Right hindlimb (tissue), 1 donor: ENCODE measurements at places on chromosomes 7 and 10.

DNA sequence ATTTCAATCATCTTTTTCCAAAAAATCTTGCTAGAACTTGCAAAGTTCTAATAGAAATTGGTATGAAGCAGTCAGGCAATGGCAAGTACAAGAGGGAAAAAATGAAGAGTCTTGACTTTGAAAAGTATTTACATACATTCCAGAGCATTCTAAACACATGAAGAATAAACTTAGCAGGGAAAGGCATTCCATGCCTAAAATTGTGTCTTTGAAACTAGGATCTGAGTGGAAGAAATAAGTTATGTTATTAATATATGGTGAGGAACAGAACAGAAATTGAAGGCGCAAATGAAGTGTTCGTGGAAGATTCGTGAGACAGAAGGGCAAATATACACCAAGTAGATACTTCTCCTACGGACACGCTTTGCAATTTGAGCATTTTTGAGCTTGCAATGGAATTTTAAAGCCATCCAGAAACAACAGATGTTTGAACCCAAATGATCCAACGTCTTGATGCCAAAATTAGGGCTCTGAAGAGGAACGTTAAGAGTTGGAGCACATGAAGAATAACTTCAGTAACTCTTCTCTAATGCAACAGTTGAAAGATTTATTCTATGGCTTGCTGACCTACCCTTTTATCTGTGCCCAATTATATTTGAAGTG, 40.6 kb upstream of the SEPTIN7 start:
- no peak for DNase-seq

- DNase-seq, result no peak
These were observed 88.3 kb downstream of the FAM107B start for GRCh38 chr10:14686356-14686755.

GRCh38 chr7:5634107-5634950, 147.1 kb downstream of the RNF216 start:
- peak; percentile 94 for DNase-seq

DNA sequence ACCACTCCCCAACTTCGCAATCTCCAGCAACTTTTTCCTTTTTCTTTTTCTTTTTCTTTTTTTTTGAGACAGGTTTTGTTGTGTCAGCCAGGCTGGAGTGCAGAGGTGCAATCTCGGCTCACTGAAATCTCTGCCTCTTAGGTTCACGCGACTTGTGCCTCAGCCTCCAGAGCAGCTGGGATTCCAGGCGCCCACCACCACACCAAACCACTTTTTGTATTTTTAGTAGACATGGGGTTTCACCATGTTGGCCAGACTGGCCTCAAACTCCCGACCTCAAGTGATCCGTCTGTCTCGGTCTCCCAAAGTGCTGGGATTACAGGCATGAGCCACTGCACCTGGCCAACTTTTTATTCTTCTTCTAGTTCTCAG, 55.0 kb downstream of the KIAA1549 start:
- DNase-seq, result no peak

DNA sequence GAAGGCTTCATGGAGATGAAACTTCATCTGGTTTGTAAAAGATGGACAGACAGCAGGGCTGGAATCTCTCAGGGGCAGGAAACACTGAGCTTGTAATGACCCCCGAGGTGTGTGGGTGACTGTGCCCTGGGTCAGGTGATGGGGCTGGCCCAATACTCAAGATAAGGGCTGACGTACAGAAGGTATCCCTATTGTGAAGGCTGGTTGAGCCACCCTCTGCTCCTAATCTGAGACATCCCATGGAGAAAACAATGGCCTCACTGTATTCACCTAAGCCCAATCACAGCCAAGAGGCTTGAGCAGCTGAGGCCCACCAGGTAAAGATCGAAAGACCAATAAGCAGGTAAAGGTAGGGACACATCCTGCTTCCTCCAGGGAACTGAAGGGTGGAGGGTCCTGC, 34.8 kb upstream of the NUB1 start:
- no peak for DNase-seq

GRCh38 chr10:132576671-132577349, 39.2 kb downstream of the INPP5A start:
- no peak for DNase-seq

- DNase-seq, result peak; percentile 61
These were observed 10.2 kb upstream of the ADCY1 start for GRCh38 chr7:45563941-45564461.

GRCh38 chr7:154862153-154862791, 140.7 kb downstream of the PAXIP1 start:
- no peak for DNase-seq

DNA sequence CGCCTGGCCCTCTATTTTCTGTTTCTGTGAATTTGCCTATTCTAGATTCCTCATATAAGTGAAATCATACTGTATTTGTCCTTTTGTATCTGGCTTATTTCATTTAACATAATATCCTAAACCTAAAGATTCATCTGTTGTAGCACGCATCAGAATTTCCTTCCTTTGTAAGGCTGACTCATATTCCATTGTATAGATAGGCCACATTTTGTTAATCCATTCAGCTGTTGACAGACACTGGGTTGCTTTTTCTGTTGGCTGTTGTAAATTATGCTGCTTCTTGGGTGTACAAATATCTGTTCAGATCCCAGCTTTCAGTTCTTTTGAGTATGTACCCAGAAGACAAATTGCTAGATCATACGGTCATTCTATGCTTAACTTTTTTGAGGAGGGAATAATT, 28.8 kb upstream of the CUL1 start:
- no peak for DNase-seq

DNA sequence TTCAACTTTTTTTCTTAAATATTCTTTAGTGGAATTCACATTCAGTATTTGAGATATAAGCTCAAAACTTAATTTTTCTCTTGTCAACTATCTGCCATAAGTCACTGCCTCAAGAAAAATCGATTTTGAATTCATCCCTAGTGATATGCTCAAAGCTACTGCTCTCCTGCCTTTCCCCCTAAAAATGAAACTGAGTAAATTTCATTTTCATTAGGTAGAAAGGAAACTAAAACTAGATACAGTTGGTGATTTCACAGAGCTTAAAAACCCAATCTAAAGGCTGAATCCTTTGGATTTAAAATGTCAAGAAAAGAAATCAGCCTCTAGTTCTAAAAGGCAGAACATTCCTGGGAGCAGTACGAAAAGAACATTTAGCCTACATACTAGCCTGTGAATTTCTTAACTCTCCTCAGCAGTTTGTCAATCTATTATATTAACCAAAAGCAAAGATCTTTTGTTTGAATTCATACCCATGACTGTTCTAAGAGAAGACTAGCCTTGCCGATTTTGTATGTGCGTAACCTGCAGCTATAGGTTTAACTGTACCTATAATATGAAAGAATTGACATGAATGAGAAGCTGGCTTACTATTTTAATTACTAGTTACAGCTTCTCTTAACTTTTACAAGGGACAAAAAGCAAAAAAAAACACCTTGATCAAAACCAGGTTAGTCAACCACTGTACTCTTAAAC, 4.9 kb upstream of the FAM53B start:
- DNase-seq, result no peak

DNA sequence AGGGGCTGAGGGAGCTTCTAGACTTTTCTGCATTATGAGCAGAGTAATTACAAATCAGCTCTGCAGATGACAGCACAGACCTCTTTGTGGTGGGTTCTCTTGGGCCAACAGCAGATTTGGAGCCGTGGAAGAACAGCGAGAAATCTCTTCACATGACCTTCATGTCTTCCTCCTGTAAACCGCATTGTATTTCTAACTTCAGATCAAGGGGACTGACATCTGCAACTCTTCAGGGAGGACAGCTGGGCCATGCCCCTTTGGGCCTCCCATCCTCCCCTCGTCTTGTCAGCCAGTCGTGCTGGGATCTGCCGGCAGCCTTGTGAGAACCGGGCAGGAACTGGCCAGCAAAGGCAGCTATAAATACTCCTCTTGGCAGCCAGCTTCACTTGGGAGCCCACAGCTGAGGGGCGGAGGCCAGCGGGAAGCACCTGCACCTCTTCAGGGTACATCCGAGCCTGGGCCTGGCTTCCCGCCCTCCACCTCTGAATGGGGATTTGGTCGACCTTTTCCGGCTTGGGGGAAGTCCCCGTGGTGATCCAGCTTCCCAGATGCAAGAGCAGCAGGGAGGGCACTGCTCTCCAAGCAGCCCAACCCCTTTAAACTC, 54.7 kb downstream of the STEAP1B start:
- peak; percentile 88 for DNase-seq

DNA sequence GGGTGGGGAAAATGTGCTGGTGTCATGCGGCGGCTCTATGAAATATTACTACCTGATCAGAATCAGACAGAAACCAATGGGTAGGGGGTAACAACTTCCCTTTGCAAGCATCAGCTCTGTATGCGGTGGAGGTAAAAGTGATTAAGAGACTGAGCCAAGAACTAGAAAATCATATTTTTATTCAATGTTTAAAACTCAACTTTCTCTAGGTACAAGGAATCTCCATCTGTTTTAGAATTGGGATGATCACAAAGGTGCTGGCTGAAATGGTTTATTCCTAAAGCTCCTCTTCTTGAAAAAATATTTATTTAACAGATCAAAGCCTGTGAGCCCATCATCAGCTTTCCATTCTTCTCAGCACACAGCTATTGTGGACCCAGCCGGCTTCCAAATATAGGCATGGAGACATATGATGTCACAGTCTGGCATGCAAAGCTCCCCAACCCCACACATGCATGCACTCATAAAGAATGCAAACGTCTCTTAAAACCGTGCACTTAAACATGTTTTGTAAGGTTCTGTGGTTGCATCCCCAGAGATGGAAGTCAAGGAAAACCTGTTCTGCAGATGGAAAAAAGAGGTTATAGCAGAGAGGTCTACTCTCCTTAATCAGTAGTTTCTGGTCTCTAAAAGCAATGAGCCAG, 126.0 kb downstream of the SKIDA1 start:
- peak; percentile 89 for DNase-seq

DNA sequence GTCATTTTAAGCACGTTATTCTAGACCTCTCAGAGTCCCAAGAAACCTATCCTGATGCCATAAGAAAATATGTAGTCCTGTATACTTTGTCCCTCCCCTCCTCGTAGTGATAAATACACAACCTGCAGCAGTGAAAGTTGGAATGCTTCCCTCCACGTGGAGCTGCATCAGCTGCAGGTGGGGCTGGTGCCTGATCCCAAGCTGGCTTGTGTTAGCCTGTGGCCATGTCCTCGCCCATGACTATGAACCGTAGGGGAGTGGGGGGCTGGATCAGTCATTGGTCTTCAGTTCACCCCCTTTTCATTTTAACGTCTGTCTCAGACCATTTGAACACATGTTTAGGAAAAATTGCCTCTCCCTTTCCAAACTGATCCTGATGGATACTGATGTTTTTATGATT, 171.4 kb upstream of the HABP2 start:
- no peak for DNase-seq

GRCh38 chr7:151316896-151317295, 24.7 kb upstream of the NUB1 start:
- no peak for DNase-seq

GRCh38 chr7:5528071-5528814, 104.6 kb upstream of the TNRC18 start:
- DNase-seq, result peak; percentile 48

GRCh38 chr7:148868378-148868674, 15.8 kb downstream of the EZH2 start:
- no peak for DNase-seq

- no peak for DNase-seq
These were observed 180.3 kb downstream of the ELFN1 start for GRCh38 chr7:1850111-1850975.

- peak; percentile 66 for DNase-seq
These were observed 870 bp downstream of the FZD1 start for GRCh38 chr7:91264924-91265681.

GRCh38 chr10:18325889-18326531, 185.8 kb downstream of the CACNB2 start:
- no peak for DNase-seq

DNA sequence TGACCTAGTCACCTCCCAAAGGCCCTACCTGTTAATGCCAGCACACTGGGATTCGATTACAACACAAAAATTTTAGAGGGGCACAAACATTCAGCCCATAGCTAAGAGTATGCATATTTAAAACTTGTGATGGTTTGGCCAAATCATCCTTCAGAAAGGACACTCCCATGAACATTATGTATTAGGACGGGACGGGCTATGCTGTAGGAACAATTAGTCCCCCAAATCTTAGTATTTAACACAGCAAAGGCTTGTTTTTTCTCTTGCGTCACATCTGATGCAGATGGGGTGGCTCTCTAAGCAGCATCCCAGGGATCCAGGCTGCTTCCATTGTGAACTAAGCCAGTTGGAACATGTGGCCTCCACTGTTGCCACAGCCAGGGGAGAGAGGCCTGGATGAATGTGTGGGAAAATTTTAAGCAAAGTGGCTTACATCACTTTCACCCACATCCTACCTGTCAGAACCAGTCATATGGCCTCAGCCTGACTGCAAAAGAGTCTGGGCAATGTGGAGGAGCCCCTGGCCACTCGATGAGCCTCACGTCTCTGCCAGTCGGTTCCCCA, 26.6 kb downstream of the CHST3 start:
- no peak for DNase-seq

DNA sequence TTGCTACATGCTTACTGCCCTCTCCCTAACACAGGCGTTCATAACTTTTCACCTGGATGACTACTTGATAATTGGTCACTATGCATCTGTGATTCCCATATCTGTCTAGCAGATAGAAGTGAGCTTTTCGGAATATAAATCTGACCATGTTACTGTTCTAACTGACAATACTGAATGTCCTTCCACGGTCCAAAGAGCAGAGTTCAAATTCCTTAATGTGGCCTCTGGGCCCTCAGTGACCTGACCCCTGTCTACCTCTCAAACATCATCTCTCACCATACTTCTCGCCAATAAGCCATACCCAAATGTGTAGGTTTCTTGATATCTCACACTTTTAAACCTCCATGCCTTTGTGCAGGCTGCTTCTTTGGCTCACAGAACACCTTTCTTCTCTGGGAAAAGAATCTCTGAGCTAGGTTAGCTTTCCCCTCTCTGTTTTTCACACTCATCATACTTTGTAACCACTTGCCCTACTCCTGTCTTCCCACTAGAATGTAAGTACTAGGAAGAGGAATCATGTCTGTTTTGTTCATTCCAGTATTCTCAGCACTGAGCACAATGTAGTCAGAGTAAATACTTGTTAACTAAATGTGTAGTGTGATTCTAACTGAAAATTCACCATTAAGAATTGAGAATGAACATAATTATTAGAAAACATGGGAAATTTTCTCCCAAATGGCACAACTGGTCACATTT, 39.2 kb upstream of the LRRC17 start:
- no peak for DNase-seq

DNA sequence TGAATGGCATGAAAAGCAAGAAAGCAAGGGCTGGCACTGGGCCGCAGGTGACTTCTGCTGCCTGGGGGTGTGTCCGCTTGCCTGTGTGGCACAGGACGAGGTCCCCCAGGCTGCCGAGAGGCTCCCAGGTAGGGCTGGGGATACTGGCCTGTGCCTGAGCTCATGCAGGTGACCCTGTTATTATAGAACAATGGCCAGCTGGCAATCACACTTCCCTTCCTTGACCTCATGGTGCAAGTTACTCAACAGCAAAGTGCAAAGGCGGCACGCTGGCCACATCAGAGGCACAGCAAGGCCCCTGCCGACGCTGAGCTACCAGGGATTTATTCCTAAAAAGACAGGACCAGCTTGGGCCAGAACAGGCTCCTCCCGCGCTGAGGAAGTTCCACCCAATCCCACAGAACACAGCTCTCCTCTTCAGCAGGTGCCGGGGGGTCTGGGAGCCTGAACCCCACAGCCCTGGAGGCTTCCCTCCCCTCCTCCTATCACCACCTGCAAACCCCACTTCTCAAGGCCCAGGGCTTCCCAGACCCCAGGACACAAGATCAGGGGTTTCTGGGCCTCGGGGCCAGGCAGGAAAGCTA, 1.4 kb upstream of the ADAM8 start:
- no peak for DNase-seq

GRCh38 chr7:134737566-134738345, 41.7 kb upstream of the CALD1 start:
- no peak for DNase-seq

- no peak for DNase-seq
These were observed 18.5 kb downstream of the RFC2 start for GRCh38 chr7:74235518-74236268.
